T-helper 2 cell treated with Interferon-gamma antibody and Interleukin-4, amounts not matched to agents 5 μg/mL and 100 μg/mL, for 36 hours (primary cell): ENCODE measurements at places on chromosomes 2 and 18.
A peak's percentile ranks its signal among the peaks of the same experiment; 100 is the strongest.

DNA sequence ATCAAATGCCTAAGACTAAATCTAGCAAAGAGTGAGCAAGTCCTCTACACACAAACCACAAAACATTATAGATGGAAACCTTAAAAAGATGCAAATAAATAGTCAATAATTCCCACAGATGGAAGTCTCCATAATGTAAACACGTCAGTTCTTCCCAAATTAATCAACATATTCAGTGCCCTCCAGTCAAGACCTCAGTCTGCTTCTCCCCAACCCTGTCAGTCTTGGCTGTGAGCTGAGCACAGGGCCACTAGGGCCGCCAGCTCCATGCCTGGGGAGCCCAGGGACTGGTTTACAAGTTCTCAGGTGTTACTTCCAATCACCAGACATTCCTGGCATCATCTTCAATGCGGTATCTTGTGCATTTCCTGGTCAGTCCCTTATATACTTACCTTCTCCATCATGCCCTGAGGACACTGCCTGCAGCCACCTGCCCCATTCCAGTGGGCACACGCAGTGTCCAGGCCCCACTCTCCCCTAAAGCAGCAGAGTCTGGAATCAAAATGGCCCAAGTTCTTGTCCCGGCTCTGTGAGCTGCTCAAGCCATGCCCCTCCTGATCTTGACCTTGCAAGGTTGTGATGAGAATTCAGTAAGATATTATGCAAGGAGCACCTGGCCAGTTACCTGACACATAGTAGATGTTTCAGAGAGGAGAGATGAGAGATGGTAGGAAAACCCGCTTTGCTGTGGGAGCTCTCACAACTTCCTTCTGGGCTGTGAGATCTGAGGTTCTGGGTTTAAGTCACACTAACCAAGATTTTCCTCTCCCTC is 207.9 kb upstream of the RAB6C start:
- no peak for DNase-seq

- DNase-seq, result no peak
These were observed 35.9 kb downstream of the INPP5D start for GRCh38 chr2:233096006-233096405.

GRCh38 chr18:80046961-80047541 is 12.8 kb downstream of the RBFA start:
- DNase-seq, result no peak

DNA sequence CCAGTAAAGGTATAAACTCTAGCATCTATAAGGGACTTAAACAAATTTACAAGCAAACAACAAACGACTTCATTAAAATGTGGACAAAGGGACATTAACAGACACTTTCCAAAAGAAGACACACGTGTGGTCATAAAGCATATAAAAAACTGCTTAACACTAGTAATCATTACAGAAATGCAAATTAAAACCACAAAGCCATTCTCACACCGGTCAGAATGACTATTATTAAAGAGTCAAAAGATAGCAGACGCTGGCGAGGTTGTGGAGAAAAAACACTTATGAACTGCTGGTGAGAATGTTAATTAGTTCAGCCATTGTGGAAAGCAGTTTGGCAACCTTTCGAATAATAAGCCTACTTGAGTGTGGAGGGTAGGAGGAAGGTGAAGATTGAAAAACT is 217.1 kb upstream of the DLGAP1 start:
- no peak for DNase-seq

GRCh38 chr18:23137788-23138216 is 2.5 kb downstream of the CABLES1 start:
- DNase-seq, result no peak

DNA sequence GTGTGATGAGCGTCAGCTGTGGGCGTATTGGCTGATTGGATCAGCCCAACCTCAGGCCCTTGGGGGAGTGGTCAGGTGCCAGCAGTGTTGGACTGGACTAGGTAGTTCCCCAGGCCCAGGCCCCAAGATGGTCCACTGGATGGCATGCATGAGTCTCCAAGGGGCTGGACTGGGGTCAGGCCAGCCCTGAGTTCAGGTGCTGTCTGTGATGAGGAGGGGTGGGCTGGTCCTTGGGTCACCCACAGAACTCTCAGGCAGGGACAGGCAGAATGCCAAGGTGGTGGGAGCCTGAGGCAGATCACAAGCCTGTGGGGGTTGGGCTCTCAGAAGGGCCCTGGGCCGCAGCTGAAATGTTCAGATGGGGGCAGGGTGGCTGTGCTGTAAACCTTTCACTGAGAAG is 59.5 kb upstream of the THUMPD2 start:
- no peak for DNase-seq

GRCh38 chr2:138787053-138787666 is 7.0 kb upstream of the NXPH2 start:
- no peak for DNase-seq

GRCh38 chr2:172539767-172540166 is 16.1 kb upstream of the PDK1 start:
- no peak for DNase-seq

- peak; percentile 17 for DNase-seq
These were observed 1.3 kb downstream of the DUSP28 start for GRCh38 chr2:240561325-240561971.

DNA sequence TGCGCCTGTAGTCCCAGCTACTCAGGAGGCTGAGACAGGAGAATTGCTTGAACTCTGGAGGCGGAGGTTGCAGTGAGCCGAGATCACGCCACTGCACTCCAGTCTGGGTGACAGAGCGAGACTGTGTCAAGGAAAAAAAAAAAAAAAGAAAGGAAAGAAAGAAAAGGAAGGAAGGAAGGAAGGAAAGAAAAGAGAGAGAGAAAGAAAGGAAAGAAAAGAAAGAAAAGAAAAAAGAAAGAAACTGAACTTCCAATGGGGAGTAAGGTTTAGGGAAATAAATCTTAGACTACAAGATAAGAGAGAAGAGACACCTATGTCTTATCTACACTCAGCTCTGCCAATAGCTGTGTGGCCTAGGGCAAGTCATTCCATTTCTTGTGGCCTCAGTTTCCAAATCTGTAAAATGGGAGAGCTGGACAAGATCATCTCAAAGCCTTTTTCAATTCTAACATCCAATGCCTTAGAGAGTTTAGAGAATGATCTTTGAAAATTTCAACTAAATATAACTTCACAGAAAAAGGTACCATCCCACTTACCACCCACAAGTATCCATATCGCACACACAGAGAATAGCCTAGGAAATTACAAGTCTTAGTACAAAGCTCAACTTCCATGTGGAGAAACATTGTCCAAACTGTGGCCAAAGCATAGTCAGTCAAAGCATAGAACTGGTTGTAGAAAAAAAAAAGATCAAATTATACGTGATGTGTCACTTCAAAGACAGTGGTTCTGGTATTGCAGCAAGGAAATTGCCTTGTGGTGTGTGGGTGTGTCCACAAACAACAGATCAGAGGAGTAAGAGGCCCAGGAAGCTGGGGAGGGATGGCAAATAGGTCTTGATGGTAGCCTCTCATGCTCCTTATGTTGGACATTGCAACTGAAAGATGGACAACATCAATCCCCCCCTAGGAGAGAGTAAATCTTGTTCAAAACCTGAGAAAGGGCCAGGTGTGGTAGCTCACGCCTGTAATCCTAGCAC is 42.4 kb downstream of the SLC14A2 start:
- peak; percentile 42 for DNase-seq

DNA sequence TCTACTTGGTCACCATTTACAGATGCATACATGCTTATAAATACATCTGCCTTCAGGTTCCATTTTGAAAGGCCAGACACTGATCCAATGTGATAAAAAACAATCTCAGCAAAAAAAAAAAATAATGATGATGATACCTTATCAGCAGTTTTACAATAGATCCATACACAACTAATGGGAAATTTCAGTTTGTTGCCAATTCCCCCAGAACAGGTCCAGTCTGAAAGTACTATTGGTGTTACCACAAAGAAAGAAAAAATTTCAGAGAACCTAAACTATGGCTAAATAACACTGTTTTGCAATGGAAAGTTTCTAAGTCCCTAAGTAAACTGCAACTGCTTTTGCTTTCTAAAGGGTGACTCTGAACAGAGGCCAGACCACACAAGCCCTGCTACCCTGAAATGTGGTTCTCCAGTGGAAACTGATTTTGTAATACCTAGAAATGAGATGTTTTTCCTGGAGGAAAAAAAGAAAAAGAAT is 54.1 kb downstream of the LPIN2 start:
- DNase-seq, result peak; percentile 42

DNA sequence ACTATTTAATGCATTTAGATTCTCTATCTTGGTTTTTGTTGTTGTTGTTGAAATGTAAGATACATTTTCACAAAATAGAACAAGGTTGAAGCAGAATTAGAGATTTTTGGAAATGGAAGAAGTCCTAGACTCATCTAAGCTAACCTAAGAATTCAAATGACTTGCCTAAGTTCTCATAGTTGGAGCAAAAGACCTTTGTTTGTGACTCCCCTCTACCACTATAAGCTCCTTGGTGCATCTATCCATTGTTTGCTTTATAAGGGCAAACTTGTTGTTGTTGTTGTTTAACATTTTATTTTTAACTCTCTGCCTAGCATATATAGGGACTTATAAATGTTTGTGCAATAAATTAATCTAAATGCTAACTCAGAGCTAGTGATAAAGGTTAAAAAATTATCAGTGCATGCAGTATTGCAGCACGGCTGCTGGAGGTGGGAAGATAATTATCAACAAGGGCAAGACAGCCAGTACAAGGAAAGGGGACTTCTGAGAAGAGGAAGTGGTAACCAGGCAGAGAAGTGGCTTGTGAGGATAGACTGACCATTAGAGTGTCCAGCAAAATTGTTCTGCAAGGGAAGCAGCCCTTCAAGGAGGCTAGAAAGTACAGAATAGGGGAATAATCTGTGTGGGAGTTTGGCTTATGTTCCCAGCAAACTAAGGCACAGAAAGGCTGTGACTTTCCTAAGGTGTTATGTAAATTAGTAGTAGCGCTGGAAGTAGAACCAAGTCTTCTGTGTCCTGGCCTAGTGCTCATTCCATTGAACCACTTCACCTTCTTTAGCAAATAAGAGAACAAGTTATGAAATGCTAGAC is 38.1 kb upstream of the ACYP2 start:
- no peak for DNase-seq

GRCh38 chr18:63187791-63188460 is 131.6 kb downstream of the BCL2 start:
- no peak for DNase-seq

GRCh38 chr2:127429291-127429690 is 11.1 kb downstream of the PROC start:
- DNase-seq, result no peak

GRCh38 chr2:166539340-166540162 is 45.5 kb upstream of the SCN7A start:
- DNase-seq, result no peak

DNA sequence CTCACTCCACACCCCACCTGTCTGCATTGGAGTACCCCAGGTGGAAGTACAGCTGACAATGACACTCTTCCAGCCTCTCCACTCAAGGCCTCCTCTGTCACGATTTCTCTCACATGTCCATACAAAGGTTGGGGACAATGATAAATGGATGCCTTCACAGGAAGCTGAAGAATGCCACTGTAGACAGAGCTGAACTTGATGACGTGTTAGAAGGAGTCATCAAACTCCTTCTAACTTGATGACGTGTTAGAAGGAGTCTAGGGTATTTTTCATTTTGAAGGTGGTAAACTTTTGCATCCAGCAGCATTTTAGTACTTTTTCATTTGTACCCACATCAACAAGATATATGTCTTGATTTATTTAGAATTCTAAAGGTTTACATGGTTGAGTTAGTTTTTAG is 163.5 kb upstream of the DNMT3A start:
- no peak for DNase-seq

- no peak for DNase-seq
These were observed 11.8 kb upstream of the SULT1C3 start for GRCh38 chr2:108228006-108228405.

DNA sequence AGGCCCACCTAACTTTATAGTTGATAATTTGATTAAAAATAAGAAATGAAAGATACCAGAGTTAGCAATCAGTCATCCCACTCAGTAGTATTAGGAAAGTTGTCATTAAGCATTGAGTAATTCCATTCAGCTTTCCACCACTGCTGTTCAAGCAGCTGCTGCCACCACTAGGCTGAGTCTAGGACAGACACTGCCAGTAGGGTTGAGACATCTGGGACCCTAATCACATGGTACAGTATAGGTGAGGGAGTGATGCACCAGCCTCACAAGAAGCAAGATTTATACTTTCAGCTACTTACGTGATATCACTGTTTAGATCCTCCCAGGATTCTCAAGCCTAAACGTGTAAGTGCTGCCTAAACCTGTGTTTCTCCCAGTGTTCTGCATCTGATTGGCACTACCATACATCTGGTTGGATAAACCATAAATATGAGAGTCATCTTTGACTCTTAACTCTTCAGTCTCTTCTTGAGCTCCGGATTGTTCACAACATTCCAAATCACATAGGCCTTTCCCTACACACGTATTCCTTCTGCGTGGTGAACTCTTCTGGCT is 3.2 kb downstream of the UBXN4 start:
- DNase-seq, result peak; percentile 21

- DNase-seq, result no peak
These were observed 19.3 kb downstream of the STK36 start for GRCh38 chr2:218691234-218691633.

GRCh38 chr2:168633200-168633599 is 169.2 kb upstream of the NOSTRIN start:
- no peak for DNase-seq

DNA sequence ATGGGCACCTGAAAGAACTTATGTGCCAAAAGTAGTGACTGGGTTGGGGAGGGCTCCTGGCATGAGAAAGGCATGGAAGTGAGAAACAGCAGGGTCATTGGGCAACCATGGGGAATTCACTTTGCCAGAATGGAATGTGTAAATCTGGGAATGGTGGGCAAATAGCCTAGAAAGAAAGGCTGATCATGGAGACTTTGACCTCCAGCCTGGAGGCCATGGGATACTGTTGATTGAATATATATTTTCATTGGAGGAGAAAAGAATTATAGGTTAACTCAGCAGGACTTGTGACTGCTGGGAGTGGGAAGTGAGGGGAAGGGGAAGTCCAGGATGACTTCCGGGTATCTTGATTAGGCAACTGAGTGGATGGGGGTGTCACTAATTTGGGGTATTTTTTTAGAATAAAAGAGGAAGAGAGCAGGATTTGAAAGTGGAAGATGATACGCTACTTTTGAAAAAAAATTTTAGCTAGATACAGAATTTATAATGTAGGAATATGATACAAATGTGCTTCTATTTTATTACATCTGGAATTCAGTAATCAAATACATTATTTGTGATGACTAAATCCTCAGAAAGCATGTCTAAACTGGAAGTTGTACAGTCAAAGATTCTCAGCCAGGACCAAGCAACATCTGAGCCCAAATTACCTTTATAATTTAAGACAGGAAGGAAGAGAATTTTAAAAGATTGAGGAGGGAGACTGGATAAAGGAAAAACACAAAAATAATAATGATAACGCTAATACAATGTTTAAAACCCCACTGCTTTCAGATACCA is 116.2 kb downstream of the GATA6 start:
- DNase-seq, result no peak

GRCh38 chr2:107712857-107713256 is 113.8 kb upstream of the RGPD4 start:
- DNase-seq, result no peak

DNA sequence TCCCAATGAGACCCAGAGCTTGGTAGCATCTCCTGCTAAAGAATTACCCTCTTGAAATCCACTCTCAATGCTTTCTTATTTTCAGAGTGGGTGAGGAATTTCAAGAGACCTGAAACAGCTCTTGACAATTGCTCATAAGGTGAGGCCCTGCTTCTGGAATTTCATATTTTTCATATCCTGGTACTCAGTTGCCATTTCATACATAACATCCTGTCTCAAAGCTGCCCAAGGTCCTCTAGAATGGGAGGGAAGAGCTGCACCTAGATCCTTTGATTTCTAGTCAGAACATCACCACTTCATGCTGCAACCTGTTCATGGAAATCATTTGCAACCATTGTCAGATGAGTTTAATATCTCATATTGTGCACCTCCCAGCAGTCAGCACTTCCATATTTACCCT is 404.8 kb upstream of the GALNT5 start:
- no peak for DNase-seq
